Psoas muscle (tissue), 8 donors: ENCODE measurements at places on chromosomes 12 and 14.

DNA sequence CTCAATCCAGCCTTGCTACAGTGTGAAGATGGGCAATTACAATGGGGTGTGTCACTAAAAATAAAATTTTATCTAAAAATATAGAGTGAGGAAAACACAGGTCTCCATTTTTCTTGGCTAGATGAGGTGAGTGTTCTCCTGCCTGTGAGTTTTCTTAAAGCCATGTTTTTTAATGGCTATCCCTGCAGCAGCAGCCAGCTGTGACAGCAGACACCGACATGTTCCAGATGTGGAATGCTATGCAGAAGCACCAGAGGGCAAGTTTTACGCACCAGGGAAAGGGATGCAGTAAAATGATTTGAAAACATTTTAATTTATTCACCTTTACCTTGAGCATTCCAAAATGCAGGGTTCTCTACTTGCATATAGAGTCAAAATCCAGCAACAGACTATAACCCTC lies 577.0 kb upstream of the STXBP6 start:
- DNase-seq: no peak

- no peak for DNase-seq
Observed at GRCh38 chr14:81682701-81683100, 149.0 kb upstream of the SEL1L start.

DNA sequence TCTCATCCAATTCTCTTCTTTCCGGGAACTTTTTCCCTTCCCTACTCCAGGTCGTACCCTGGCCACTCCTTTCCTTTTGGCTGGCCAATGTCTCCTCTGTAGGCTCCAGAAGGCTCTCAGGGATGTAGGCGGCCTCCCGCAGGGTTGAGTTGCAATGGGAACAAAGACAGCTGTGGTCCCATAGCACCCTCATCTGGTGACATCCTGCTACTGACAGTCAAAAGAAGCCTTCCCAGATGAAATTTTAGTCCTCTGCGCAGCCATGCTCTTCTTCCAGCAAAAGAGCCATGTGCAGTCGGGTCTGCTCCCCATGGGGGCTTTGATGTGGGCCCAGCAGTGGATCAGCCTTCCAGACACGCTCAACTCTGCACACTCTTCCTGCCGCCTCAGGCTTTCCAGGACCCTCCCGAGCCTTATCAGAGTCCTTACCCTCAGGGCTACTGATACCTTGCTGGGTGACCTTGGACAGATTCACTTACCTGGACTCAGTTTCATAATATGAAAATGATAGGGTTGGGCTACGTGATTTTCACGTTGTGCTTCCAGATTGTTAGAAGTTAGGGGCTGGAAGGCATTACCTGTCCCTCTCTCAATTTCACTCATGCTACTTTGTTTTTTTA lies 5.5 kb upstream of the CELA1 start:
- no peak for DNase-seq

GRCh38 chr12:90683871-90684270 lies 271.1 kb downstream of the CCER1 start:
- DNase-seq: no peak

DNA sequence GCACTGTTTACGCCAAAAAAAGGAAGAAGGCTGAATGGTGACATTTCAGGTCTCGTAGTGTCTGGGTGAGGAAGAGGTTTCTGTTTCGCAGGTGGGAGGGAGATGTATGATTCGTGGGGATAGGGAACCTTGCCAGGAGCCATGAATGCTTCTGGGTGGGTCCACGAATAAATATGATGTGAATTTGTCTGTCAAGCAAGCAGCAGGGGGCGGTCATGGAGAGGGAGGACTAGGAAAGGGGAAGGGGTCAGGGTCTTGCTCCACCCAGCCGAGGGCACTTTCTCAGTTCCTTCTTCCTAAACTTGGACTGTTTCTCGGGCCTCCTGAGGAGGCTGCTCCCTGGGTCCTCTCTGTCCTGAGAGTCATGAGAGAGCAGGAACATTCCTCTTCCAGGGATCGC lies 72.5 kb downstream of the LGMN start:
- DNase-seq: no peak
